ENCODE measurements at places on chromosomes 16 and 17. TPM values are rescaled to one million over a fixed set of nuclear protein-coding genes. Genes with fewer than 3 reads are reported as not detected.

DNA sequence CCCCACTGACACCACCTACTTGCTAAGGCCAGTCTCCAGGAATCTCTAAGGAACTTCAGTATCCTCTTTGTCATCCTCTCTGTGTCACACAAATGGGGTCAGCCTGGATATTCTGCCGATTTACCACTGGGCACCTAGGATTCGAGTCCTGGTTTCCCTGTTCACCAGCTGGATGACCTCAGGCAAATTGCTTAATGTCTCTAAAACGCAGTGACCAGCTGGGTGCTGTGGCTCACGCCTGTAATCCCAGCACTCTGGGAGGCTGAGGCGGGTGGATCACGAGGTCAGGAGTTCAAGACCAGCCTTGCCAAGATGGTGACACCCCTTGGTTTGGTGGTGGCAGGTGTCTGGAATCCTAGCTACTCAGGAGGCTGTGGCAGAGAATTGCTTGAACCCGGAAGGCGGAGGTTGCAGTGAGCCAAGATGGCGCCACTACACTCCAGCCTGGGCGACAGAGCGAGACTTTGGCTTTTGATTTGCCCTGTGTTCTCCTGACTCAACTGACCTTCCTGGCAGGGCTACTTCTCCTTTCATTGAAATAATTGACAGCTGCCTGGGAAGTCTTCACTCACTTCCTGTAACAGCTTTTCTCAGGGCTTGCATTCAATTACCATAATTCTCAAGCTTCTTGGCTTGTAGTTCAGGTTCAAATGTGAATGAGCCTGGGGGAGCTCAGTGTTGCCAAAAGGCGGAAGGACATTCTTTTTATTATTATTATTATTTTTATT is 15.4 kb downstream of the SYCE1L start:
- H3K27me3 ChIP-seq = no peaks in the 10 kb centered on the region
- H3K4me1 ChIP-seq = peaks cover 13% of the 10 kb centered on the region
- no peak overlapping the region for H3K4me3 ChIP-seq
- DNase-seq = no peak
- H3K27ac ChIP-seq = no peak overlapping the region

Gene RHBDF2
- 28.4 TPM for total RNA-seq

GRCh38 chr17:8904201-8904600 is 36.7 kb upstream of the PIK3R6 start:
- DNase-seq = no peak
- no peak overlapping the region for H3K4me3 ChIP-seq
- H3K27me3 ChIP-seq = no peaks in the 10 kb centered on the region
- H3K27ac ChIP-seq = no peak overlapping the region
- peaks cover 43% of the 10 kb centered on the region for H3K36me3 ChIP-seq
- H3K4me1 ChIP-seq = peaks cover 27% of the 10 kb centered on the region

- no peak overlapping the region for H3K27ac ChIP-seq
- peaks cover 7% of the 10 kb centered on the region for H3K4me1 ChIP-seq
- no peak overlapping the region for H3K4me3 ChIP-seq
- DNase-seq = no peak
- H3K27me3 ChIP-seq = peaks cover 25% of the 10 kb centered on the region
These were observed 49.7 kb upstream of the WSCD1 start for GRCh38 chr17:6020376-6021010.

DNA sequence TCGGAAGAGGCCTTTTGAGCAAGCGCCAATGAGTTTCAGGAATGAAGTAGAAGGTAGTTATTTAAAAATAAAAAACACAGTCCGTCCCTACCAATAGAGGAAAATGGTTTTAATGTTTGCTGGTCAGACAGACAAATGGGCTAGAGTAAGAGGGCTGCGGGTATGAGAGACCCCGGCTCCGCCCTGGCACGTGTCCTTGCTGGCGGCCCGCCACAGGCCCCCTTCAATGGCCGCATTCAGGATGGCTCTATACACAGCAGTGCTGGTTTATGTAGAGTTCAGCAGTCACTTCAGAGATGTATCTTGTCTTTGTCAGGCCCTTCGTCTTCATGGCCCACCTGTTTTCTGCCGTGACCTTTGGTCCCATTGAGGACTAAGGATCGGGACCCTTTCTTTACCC is 87.3 kb downstream of the CRISPLD2 start:
- no peak overlapping the region for H3K27ac ChIP-seq
- H3K27me3 ChIP-seq = no peaks in the 10 kb centered on the region
- DNase-seq = no peak
- H3K4me1 ChIP-seq = no peaks in the 10 kb centered on the region
- H3K4me3 ChIP-seq = no peak overlapping the region

GRCh38 chr17:15091825-15092224 is 173.3 kb downstream of the PMP22 start:
- peak; percentile 6 for DNase-seq
- no peak overlapping the region for H3K4me3 ChIP-seq
- H3K27ac ChIP-seq = no peak overlapping the region
- no peaks in the 10 kb centered on the region for H3K4me1 ChIP-seq

DNA sequence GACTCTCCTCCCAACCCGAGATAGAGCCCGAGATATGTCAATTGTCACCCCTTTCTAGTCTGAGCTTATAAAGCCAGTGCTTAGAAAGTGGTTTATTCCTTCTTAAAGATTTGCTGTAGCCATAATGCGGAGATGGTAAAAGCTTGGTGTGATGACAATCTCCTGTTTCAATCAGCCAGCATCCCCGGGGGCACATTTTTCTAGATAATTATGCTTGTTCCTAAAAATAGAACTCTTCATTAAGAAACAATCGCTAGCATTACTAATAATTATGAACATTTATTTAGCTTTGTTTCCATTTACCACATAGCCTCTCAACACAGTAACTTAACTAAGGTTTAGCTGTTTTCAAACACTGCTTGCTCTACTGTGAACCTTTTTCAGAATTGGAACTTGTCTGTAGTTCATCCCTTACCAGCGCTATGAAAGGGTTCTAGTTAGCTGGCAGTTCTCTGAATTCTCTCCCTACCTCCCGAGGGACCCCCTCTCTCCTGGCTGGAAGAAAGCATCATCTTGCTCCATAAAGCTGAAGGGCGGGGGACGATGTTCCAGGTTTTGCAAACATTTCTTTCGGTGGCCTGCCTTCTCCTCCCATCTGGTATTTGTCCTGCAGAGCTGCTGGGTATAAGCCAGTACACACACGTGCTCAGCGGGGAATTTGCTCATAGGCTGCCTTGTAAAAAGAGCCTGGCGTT is 922 bp upstream of the MRPL58 start:
- no peak for DNase-seq
- no peaks in the 10 kb centered on the region for H3K27me3 ChIP-seq
- H3K4me3 ChIP-seq = peak overlapping the region; percentile 95
- H3K27ac ChIP-seq = peak overlapping the region; percentile 83
- peaks cover 31% of the 10 kb centered on the region for H3K4me1 ChIP-seq
- H3K36me3 ChIP-seq = peaks cover 8% of the 10 kb centered on the region

Gene RAP1GAP2
- total RNA-seq = 0.86 TPM

DNA sequence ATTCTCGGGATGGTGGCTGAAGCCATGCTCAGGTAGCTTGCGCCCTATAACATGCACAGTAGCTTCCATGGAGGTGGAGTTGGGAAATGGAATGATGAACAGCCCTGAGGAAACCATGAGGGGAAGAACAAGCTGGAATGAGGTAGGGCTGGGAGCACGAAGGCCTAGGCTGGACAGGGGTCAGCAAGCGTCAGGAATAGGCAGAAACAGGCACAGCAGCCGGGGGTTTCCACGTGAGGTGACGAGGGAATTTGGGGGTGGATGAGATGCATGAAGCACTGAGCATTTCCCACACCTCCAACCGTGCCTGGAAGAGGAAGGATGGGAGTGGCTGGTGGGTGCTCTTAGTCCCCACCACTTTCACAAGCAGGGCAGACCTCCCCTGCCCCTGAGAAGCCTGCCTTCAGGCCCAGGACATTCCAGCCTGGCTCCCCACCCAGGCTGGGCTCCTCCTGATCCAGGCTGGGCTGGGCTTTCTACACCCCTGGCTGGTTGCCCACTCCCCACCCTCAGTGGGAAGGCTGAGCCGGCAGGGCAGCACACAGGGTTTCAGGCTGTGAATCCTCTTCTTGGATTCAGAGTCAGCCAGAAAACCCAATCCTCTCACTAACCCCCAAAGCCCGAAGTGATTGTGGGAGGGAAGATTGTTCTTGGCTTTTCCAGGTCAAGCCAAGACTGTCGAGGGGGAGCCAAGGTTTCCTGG is 21.9 kb downstream of the PLEKHG4 start:
- H3K27me3 ChIP-seq = peaks cover 6% of the 10 kb centered on the region
- DNase-seq = no peak
- no peak overlapping the region for H3K4me3 ChIP-seq
- H3K4me1 ChIP-seq = peaks cover 2% of the 10 kb centered on the region
- no peaks in the 10 kb centered on the region for H3K36me3 ChIP-seq

GRCh38 chr17:31015639-31016038 is 44.8 kb downstream of the RNF135 start:
- H3K27ac ChIP-seq = no peak overlapping the region
- DNase-seq = no peak
- no peak overlapping the region for H3K4me3 ChIP-seq
- H3K4me1 ChIP-seq = peaks cover 4% of the 10 kb centered on the region
- H3K27me3 ChIP-seq = peaks cover 2% of the 10 kb centered on the region

DNA sequence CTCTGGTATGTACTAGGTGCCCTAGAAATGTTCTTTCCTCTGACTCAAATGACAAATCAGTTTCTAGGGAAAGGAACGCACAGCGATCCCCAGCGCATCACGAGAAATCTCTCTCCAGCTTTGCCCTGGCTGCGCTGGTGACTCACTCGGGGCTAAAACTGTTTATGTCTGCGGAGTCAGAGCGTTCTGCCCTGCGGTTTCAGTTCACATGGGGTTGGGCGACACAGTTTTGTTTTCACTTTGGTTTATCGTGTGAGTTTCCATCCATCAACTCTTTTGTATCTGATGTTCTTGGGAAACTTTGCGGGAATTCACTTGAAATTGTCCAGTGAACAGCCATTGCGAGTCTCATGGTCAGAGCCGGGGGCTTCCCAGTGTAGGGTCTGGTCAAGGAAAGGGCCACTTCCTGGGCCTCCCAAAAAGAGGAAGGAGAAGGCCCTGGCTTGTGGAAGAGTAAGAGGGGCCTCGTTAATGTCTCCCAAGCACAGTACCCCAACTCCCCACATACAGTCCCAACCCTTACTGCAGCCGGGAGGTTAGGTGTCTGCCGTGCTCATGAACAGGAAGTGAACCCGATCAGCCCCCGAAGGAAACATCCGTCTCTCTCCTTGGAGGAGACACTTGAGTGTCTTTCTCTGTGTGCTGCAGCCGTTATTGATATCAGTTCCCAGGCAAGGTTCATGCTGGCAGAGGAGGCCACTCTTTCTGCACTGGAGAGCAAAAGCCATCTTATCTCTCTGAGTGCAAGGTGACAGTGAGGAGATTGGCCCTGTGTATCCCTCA is 643.2 kb downstream of the WWOX start:
- no peaks in the 10 kb centered on the region for H3K27me3 ChIP-seq
- peaks cover 2% of the 10 kb centered on the region for H3K36me3 ChIP-seq
- H3K4me3 ChIP-seq = peak overlapping the region; percentile 61
- H3K4me1 ChIP-seq = peaks cover 22% of the 10 kb centered on the region

DNA sequence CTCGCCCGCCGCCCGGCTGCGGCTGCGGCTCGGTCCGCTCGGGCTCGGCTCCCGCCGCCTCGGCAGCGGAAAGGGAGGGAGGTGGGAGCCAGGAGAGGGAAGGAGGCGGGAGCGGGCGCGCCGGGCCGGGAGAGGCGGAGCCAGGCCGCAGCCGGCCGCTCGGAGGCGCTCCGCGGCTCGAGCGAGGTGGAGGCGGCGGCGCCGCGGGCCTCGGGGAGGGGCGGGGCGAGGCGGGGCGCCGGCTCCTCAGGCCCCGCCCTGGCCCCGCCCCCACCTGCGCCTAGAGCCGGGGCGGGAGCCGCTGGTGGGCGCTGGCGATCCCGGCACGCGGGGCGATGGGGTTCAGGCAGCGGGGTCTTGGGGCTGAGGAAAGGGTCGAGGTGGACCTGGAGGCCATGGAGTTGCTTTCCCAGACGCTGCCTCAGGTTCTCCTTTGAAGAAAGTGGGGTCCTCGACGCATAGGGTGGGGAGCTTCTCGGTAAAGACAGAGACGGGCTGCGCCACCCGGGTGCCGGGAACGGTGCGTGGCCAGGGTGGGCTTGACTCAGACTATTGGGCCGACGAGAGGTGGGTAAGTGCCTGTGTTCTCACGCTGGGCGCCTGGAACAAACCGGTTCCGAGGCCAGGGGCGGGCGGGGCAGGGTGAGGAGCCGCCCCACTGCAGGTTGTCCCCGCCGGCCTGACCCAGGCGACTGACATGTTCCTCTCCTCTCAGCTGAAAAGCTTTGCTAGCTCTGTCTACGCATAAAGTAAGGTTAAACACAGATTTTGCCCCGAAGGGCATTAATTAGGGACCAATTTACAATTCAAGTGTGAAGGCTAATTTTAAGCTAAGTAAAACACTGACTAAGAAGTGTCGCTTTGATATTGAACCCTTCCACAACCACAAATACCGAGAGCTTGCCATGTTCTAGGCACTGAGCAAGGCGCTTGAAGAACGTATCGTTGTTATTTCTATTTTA is at the start of gene CMTM4:
CMTM4 (minus strand) TSS at position 75 of the 962 bp plus-strand sequence. CDS start 218 bp downstream, outside the sequence.
- H3K27ac ChIP-seq = no peak within 1 kb of the TSS
- H3K27me3 ChIP-seq = peaks cover 10% of the 10 kb centered on the region
- peaks cover 12% of the 10 kb centered on the region for H3K4me1 ChIP-seq
- H3K36me3 ChIP-seq = no peaks in the 10 kb centered on the region
- DNase-seq = peak; percentile 87

Gene PDIA2
- total RNA-seq = not detected

- no peak overlapping the region for H3K27ac ChIP-seq
- peaks cover 1% of the 10 kb centered on the region for H3K36me3 ChIP-seq
- DNase-seq = no peak
These were observed 2112.8 kb downstream of the TP53TG3F start for GRCh38 chr16:35572186-35572585.

- peaks cover 67% of the 10 kb centered on the region for H3K36me3 ChIP-seq
- peaks cover 2% of the 10 kb centered on the region for H3K27me3 ChIP-seq
- H3K4me3 ChIP-seq = peak overlapping the region; percentile 100
- peaks cover 24% of the 10 kb centered on the region for H3K4me1 ChIP-seq
These were observed 5.2 kb upstream of the TSPOAP1 start for GRCh38 chr17:58333736-58334207.

DNA sequence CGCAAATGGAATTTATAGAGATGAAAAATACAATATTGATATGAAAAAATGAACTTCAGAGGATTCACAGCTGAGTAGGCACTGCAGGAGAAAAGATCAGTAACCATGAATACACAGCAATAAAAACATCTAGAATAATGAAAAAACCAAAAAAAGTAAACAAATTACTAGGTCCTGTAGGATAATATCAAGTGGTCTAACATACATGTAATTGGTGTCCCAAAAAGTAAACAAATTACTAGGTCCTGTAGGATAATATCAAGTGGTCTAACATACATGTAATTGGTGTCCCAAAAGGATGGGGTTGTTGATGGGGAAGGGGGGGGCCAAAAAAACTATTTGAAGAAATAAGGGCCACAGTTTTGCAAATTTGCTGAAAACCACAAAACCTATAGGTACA is 43.4 kb downstream of the ZNF18 start:
- DNase-seq = no peak
- H3K4me3 ChIP-seq = no peak overlapping the region
- H3K36me3 ChIP-seq = peaks cover 42% of the 10 kb centered on the region
- H3K4me1 ChIP-seq = no peaks in the 10 kb centered on the region
- H3K27ac ChIP-seq = no peak overlapping the region
- H3K27me3 ChIP-seq = no peaks in the 10 kb centered on the region

Gene SULT1A4
- 1.8 TPM for total RNA-seq

- no peak overlapping the region for H3K4me3 ChIP-seq
- H3K27ac ChIP-seq = peak overlapping the region; percentile 83
- no peaks in the 10 kb centered on the region for H3K27me3 ChIP-seq
- peaks cover 94% of the 10 kb centered on the region for H3K4me1 ChIP-seq
- DNase-seq = no peak
These were observed 58.9 kb downstream of the CYTH1 start for GRCh38 chr17:78723001-78723796.

Gene CLEC18B
- total RNA-seq = 0.23 TPM

- peaks cover 42% of the 10 kb centered on the region for H3K27me3 ChIP-seq
- peak; percentile 19 for DNase-seq
- peaks cover 24% of the 10 kb centered on the region for H3K4me1 ChIP-seq
- no peak overlapping the region for H3K27ac ChIP-seq
- H3K4me3 ChIP-seq = peak overlapping the region; percentile 63
These were observed 85.7 kb downstream of the NOG start for GRCh38 chr17:56679115-56679776.

Gene OR1A2
- total RNA-seq = not detected

All from activated CD4-positive, alpha-beta T cell treated with anti-CD3 and anti-CD28 coated beads for 36 hours (primary cell).